Stimulated activated CD8-positive, alpha-beta memory T cell treated with anti-CD3 and anti-CD28 coated beads, Interleukin-4, amount 100 ng/mL, for 4 hours (primary cell): ENCODE measurements at places on chromosomes 2 and 18.

DNA sequence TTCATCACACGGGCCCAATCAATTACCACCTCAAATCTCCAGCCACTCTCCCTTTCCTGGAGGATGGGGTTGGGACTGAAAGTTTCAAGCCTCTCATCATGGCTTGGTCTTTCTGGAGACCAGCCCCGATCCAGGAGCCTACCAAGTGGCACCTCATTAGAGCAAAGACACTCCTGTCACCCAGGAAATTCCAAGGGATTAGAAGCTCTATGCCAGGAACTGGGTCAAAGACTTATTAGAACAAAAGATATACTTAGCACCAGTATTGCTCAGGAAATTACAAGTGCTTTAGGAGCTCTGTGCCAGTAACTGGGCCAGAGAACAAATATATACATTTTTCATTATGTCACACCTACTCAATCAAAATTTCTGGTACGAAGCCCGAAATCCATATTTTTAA, 14.3 kb downstream of the SLC25A52 start:
- DNase-seq, result no peak

- DNase-seq, result no peak
These were observed 333.3 kb downstream of the HRH4 start for GRCh38 chr18:24793742-24794141.

- no peak for DNase-seq
These were observed 109.6 kb downstream of the COLEC12 start for GRCh38 chr18:390741-391478.

DNA sequence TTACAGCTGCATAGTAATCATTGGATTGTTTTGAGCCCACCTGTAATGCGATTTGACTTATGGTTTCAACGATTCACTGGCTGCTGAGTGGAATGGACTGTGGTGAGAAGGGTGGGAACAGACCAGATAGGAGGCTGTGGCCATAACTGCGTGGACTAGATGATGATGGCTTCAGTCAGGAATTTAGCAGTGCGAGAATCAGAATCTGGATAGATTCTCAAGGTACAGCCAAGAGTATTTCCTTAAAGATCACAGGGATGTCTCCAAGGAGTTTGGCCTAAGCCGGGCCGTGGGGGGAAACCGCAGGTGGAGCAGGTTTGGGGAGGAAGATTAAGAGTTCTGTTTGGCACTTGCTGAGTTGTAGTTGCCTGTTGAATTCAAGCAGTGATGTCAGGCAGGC, 44.0 kb upstream of the CHMP1B start:
- DNase-seq, result no peak

GRCh38 chr2:76080154-76080553, 369.4 kb upstream of the GCFC2 start:
- DNase-seq, result no peak

DNA sequence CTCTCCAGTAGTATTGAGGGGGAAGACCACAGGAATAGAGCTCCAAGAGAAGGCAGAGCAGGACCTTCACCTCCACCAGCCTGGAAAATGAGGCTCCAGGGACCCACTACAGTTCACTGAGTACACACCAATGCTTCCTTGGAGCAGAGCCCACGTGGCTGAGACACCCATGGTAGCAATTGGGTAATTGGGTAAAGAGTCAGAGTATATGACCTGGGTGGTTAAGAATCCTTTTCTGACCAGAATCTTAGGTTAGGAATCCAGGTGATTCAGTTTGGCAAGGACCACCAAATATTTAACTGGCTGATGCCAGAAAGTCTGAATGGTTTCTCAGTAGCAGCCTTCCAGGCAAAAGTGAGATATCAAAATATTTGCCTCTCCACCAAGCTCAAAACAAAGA, 107.7 kb downstream of the MDH1 start:
- no peak for DNase-seq

DNA sequence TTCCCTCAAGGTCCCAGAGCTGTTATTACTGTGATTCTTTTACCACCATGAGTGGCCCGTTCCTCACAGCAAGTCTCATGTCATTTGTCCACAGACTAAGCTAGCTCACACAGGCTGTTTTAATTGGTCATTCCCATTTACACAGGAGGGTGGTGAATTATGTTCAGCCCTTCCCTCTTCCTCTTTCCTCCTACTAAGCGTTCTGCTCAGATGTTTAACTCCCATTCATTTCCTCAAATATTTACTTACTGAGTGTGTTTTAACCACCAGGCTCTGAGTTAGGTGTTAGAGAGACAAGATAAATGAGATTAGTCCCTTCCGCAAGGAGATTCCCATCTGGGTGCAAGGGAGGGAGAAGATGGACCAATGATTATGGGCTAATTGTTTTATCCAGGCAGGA, 403.6 kb upstream of the ACVR2A start:
- DNase-seq, result no peak

- no peak for DNase-seq
These were observed 70.4 kb upstream of the SKOR2 start for GRCh38 chr18:47321815-47322214.

DNA sequence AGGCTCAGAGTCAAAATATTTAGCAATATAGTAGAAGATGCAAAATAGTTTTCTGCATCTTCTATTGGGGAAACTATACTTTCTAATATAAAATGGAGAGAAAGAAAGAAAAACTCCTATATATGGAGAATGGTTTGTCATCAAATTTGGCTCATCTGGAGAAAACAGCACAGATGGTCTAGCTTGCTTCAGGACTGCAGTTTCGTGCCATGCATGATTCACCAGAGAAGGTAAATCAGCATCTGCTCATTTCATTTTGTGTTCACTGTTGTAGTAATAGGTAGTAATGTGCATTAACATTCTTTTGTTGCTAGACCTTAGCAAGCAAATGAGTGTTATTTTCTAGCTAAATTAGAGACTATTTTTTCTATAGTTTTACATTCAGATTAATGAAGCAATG, 179.0 kb downstream of the ASXL3 start:
- DNase-seq, result no peak

DNA sequence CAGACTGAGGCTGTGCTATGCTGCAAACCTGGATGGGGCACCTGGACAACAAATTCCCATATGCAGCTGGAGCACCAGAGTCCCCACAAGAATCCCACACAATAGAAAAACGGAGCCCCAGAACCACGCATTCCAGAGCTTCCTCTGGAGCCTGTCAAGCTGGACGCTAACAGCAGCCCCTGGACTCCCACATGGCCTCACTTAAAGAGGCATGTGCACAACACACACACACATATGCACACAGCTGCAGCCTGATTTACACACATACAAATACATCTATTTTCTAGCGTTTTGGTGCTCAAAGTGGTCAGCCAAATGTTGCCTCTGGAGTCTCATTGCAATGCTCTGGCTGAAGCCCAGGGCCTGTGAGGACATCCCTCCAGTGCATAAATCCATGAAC, 632.7 kb upstream of the ID2 start:
- DNase-seq, result no peak

- DNase-seq, result no peak
These were observed 126.4 kb downstream of the CCBE1 start for GRCh38 chr18:59570796-59571195.

DNA sequence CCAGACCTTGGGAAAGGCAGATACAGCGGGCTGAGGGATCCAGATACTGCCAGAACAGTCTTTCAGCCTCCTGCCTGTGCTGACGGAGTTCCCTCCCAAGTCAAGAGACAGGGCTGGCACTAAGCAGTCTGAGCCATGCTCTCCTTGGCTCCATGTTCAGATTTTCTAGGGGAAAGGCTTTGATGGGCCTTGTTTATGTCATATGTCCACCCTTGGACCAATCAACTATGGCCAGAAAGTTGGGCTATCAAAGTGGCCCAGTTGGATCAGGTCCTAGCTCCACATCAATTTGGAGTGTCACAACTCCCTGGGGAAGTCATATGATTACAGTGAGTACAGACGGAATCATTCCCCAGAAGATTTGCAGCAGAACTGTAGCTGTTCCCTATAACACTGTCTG, 152.0 kb downstream of the GREB1L start:
- DNase-seq, result no peak

- no peak for DNase-seq
These were observed 658.6 kb upstream of the FANCL start for GRCh38 chr2:58899692-58900091.

GRCh38 chr2:222888716-222889115, 27.9 kb downstream of the ACSL3 start:
- no peak for DNase-seq

- no peak for DNase-seq
These were observed 49.4 kb downstream of the TMEM178A start for GRCh38 chr2:39715095-39715494.

GRCh38 chr2:85861180-85861579, 27.6 kb downstream of the ST3GAL5 start:
- DNase-seq, result no peak

- no peak for DNase-seq
These were observed 70.1 kb upstream of the STAM2 start for GRCh38 chr2:152245653-152246052.

- DNase-seq, result no peak
These were observed 96.6 kb downstream of the NEDD4L start for GRCh38 chr18:58140387-58141325.

- DNase-seq, result no peak
These were observed 3.0 kb upstream of the NMUR1 start for GRCh38 chr2:231533086-231533776.

GRCh38 chr2:207674826-207675225, 36.6 kb upstream of the CCNYL1 start:
- no peak for DNase-seq

DNA sequence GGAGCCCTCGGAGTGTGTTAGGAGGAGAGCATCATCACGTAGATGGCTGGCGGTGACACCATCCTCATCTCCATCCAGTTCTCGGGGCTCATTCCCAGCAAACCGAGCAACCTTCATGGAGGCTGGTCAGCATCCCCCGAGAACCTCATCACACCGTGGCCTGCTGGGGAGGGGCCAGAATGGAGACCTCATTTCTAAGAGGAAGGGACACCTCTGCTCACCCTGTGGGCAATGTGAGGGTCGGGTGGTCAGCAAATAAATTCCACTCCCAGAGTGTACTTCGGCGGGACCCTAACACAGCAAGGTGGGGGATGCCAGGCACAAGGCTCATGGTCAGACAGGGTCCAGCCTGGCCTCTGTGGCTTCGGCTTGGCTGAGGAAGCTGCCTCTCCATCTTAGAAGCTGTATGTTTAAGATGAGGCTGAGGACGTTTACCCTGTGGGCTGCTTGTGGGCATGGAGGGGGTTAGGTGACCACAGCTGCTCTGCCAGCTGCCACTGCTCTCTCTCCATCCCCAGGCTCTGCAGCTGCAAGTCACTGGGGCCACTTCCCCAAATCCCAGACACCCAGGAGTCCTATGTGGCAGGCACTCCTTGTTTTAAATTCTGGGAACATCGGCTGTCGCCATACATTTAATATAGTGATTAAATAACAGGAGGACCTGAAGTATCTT, 56.5 kb upstream of the PXDN start:
- DNase-seq, result no peak

DNA sequence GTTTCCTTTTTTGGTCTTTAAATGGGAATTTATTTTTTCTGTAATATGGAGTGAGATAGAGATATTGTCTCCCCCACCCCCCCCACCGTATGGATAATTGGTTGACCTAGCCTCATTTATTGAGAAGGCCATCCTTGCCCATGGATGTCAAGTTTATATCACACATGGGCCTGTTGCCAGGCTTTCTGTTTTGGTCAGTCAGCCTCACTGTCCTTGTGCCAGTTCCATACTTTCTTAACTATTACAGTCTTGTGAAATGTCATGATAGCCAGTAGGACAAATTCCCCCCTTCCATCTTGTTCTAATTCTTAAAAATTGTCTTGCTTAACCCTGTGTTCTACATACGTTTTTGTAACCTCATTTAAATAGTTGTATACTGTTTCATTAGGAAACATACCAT, 12.5 kb downstream of the BABAM2 start:
- no peak for DNase-seq

DNA sequence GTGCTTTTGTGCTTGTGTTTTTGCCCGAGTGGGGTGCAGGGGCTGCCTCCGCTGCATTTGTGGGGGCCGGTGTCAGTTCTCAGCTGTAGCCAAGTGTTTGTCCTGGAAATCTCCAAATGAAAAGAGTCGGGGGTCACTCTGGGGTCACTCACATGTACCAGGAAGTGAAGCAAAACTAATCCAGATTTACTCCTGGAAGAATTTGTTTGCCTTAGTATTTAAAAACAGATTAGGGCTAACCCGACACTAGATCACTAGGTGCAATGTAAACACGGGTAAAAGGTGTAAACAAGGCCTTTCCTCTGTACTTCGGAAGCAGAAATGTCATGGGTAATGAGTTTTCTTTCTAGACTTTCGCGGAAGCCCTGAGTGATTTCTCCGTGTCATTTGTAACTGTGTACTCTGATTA, 50.3 kb downstream of the GBX2 start:
- DNase-seq, result no peak

- DNase-seq, result no peak
These were observed 27.2 kb downstream of the PXDN start for GRCh38 chr2:1717113-1717512.

DNA sequence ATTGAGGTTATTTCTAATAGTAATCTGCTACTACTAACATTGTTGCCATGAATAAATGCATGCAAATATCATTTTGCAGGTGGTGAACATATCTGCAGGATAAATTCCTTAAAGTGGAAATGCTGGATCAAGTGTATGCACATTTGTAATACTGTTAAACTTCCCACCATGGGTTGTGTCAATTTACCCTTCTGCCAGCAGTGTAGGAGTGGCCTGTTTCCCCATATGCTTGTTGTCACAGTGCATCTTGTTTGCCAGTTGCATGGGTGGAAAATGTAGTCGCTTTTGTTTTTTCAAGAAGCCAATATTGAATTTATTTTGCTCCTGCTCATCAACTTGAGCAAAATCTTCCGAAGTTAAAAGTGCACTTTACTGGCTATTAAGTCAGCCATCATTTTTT, 139.0 kb upstream of the ACKR3 start:
- no peak for DNase-seq

GRCh38 chr2:38301969-38302702, 74.9 kb downstream of the ATL2 start:
- no peak for DNase-seq

- DNase-seq, result no peak
These were observed 112.4 kb upstream of the CAB39 start for GRCh38 chr2:230600285-230600684.

DNA sequence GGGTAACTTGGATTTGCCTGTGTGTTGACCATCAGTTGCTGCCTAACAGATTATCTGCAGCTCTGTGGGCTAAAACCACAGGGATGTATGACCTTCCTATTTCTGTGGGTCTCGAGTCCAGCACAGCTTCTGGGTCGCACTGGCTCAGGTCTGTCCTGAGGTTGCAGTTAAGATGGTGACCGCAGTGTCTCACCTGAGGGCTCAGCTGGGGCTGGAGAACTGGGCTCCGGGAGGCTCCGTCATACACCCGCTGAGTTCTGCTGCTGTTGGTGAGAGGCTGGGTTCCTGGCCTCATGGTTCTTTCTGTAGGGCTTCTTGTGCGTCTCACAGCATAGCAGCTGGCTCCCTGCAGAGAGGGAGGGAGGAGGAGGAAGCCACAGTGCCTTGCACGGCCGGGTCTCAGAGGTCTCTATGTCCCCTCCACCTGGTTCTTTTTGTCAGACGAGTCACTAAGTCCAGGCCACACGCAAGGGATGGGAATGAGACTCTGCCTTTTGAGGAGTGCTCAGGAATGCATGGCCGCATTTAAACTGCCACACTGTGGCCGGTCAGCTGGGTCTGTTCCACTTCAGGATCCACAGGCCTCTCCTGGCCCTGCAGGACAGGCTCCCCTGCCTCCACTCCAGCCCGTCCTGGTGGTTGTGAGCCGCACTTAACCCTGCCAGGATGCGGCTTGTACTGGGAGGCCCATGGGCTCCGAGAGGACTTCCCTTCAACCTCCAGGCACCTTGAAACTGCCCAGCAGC, 67.2 kb downstream of the ADI1 start:
- no peak for DNase-seq

GRCh38 chr18:845152-845819, 33.2 kb upstream of the YES1 start:
- DNase-seq, result no peak
